ENCODE measurements at places on chromosomes 7 and 10.

- no peak for DNase-seq
Measured at GRCh38 chr7:83689855-83690254, 40.9 kb upstream of the SEMA3E start.

- no peak for DNase-seq
Measured at GRCh38 chr10:47238331-47239095, 61.5 kb upstream of the GDF10 start.

DNA sequence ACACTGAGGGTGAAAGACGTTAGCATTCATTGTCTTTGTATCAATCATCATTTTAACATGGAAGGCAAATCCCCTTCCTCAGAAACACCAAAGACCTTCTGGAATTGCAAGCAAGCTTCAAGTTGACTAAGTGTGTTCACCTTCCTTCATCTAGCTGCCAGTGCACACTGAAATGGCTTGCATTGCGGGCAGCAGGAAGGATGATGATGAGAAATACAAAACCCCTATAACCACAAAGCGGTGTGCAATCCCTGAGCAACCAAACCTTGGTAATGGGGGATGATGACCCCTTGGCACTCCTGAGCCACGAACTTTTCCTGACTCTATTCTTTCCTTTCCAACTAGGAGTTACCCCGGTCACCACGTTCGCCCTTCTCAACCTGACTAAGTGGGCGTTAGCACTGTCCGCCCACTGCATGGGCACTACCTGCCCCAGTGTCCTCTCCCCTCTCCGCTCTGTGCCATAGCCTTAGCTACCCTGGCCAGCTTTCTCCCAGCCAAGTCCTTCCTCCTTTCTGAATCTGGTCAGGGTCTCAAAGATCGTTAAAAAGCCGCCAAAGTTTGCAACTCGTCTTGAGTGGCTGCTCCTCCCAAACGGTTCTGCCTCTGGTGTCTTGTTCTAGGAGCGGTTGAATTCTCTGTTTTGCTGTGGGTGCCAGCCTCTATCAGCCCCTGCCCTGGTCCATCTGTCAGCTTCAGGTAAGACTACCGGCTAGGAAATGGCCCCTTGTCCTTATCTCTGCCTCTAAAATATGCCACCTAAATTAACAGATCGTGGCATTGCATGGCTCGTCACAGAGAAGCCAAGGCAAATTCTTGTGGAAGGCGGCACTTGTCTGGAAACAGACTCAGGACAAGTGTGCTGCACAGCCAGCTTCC is 586 bp upstream of the AOC1 start:
- DNase-seq: no peak

DNA sequence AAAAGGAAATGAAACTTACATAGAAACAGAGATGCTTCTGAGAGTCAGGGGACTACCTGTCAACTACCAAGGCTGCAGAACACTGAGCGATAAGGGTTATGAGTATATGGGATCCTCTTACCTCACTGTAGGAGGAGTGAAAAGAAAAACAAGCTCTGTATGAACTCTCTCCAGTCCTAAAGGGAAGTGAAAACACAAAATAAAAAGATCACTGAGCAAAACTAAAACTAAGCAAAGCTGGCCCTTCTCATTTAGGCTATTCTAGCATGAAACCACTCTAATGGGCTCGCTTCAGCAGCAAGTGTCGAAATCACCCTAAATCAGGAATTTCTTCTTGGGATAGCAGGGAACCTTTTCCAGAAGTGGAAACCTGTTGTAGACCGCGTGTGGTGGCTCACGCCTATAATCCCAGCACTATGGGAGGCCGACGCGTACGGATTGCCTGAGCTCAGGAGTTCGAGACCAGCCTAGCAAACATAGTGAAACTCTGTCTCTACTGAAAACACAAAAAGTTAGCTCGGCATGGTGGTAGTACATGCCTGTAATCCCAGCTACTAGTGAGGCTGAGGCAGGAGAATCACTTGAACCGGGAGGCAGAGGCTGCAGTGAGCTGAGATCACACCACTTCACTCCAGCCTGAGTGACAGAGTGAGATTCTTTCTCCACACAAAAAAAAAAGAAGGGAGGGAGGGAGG is 27.0 kb downstream of the DCLRE1C start:
- no peak for DNase-seq

- no peak for DNase-seq
Measured at GRCh38 chr7:57203161-57203791, 71.0 kb upstream of the ZNF479 start.

GRCh38 chr7:117531595-117532244 is 51.9 kb downstream of the CFTR start:
- DNase-seq: no peak

GRCh38 chr10:12579954-12580858 is 230.9 kb downstream of the CAMK1D start:
- peak; percentile 25 for DNase-seq

All from astrocyte (in vitro differentiated cells and primary cell).